ENCODE measurements at places on chromosomes 4 and X.

DNA sequence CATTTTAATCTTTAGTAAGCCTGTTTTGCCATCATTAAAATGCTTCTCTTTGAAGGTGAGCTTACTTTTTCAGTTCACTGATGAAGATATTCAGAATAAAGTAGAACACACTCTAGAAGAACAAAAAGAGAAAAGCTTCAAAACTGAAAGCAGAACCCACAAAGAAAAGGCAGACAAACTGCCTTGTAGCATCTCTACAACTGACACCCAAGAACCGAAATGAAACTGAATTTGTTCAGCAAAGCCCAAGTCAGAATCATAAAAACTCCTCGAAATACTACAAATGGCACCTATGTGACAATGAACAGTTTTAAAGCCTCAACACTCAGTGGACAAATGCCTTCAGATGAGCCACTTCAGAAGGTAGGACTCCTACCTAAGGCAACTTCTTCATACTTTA lies 83.6 kb downstream of the MAML3 start:
- DNase-seq, result no peak

DNA sequence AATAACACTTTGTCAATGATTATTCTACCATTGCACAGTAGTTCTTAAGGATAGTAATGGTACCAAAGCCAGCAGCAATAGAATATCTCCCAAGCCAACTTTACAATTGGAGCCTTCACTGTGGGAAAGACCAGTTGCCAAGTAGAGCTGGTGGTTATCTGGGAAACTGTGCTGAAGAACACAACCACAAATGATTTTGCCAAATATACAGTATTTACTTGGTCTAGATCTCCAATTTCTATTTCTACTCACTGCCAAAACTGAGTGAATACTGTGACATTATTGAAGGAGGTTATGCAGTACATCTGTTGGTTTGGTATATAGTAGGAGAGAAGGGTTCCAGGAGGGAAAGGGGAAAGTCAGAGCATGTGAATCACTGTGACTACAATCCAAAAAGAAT lies 3.8 kb downstream of the TET2 start:
- DNase-seq, result no peak

DNA sequence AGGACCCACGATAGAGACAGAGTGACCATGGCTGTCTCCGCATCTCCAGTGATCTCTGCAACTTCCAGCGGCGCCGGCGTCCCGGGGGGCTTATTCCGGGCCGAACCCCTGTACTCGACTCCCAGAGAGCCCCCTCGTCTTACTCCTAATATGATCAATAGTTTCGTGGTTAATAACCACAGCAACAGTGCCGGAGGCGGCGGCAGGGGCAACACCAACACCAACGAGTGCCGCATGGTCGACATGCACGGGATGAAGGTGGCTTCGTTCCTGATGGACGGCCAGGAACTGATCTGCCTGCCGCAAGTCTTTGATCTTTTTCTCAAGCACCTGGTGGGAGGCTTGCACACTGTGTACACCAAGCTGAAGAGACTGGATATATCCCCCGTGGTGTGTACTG lies 343 bp downstream of the DACH2 start:
- no peak for DNase-seq

GRCh38 chr4:173417833-173418232 lies 18.9 kb upstream of the SCRG1 start:
- no peak for DNase-seq

DNA sequence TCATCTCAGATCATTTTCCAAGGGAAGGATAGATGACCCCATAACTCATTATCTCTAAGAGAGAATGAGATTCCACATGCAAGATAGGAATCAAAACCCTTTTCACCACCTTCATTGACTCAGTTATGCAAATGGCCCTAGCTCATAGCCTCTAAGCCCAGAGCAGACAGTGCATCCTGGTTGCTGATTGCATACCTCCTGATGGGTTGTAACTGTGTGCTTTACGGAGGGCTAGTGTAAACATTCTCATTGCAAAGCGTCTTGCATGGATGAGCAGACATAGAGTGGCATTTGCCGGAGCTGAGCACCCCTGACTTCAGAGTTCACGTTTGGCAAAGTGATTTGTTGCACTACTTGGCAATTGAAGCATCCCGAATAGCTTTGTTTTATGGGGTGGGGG lies 151.0 kb downstream of the VCX3A start:
- DNase-seq, result no peak

- DNase-seq, result no peak
Measured at GRCh38 chrX:41661366-41662095, 27.2 kb upstream of the GPR34 start.

GRCh38 chr4:106297245-106298035 lies 18.6 kb downstream of the TBCK start:
- no peak for DNase-seq

- DNase-seq, result no peak
Measured at GRCh38 chr4:72112514-72113156, 80.8 kb downstream of the NPFFR2 start.

DNA sequence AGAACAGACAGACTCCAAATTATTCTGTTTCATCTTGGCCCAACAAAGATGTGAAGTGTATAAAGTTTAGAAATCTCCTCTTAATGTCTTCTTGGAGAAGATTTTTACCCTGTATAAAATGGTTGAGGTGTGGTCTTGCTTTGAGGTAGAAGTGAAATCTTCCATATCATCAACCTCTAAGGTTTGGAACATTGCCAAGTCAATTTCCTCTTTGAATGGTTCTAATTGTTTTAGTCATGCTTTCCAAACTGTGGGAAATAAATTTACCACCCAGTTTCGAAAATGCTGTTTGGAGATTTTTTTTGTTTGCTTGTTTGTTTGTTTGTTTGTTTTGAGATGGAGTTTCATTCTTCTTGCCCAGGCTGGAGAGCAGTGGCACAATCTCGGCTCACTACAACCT lies 174.1 kb upstream of the ADAMTS3 start:
- DNase-seq, result no peak

- no peak for DNase-seq
Measured at GRCh38 chrX:11531226-11531625, 134.5 kb downstream of the ARHGAP6 start.

GRCh38 chrX:10932842-10933440 lies 178.2 kb upstream of the HCCS start:
- DNase-seq, result no peak

DNA sequence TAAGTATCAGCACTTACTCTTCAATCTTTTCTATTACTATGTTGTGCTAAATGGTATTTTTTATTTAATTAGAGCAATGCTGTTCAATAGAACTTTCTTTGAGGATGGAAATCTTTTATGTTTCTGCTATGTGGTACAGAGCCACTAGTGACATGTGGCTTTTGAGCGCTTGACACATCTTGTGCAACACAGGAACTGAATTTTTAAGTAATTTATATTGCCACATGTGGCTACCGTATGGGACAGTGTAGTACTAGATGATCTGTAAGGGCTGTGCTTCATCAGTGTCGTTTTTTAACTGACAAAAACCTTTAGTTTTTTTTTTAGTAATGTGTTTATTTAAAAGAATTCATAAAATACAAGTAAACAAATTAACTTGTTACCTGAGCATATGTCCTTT lies 22.4 kb downstream of the HPRT1 start:
- no peak for DNase-seq
